ENCODE measurements at places on chromosomes 1 and 21.

- no peak for DNase-seq
Measured at GRCh38 chr1:218468711-218469110, 123.6 kb downstream of the TGFB2 start.

GRCh38 chr21:42013376-42013775 lies 3.2 kb upstream of the ZBTB21 start:
- DNase-seq = no peak

- DNase-seq = no peak
Measured at GRCh38 chr1:25356848-25357247, 18.7 kb downstream of the TMEM50A start.

GRCh38 chr1:147245129-147245528 lies 2.6 kb downstream of the CHD1L start:
- DNase-seq = no peak

DNA sequence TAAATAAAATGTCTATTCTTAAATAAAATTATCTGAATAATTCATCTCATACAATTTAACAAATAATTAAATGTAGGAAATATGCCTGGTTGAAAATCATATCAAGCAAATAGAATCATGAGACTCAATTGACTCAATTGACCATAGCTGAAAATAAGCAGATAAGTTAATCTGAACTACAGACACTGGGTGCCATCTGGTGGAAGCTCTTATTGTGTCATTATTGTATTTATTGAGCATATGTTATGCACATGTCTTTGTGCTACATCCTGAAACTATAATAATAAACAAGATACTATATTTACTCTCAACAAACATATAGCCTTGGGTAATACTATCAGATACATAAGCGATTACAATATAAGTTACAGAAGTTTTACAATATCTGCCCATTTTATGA lies 41.0 kb downstream of the BRINP3 start:
- no peak for DNase-seq

DNA sequence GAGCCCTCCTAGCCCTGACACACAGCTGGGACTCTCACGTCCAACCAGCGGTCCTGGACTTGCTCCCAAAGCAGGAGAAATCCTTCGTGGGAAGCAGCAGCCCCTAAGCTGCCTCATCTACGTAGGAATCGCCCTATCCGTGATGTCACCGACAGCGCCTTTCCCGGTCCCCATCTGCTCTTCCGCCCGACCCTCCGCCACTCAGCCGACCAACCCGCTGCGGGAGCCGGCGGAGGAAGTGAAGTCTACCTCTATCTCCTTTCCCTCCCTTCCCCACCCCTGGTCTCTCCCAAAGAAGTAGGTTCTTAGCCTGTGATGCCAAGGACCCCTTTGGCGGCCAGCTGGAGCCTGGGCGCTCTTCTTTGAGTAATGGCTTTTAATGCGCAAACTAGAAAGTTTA lies 272.1 kb downstream of the FAM72C start:
- no peak for DNase-seq

- no peak for DNase-seq
Measured at GRCh38 chr1:226690460-226690982, 48.6 kb downstream of the ITPKB start.

- DNase-seq = no peak
Measured at GRCh38 chr1:95232646-95233318, 1.2 kb upstream of the RWDD3 start.

DNA sequence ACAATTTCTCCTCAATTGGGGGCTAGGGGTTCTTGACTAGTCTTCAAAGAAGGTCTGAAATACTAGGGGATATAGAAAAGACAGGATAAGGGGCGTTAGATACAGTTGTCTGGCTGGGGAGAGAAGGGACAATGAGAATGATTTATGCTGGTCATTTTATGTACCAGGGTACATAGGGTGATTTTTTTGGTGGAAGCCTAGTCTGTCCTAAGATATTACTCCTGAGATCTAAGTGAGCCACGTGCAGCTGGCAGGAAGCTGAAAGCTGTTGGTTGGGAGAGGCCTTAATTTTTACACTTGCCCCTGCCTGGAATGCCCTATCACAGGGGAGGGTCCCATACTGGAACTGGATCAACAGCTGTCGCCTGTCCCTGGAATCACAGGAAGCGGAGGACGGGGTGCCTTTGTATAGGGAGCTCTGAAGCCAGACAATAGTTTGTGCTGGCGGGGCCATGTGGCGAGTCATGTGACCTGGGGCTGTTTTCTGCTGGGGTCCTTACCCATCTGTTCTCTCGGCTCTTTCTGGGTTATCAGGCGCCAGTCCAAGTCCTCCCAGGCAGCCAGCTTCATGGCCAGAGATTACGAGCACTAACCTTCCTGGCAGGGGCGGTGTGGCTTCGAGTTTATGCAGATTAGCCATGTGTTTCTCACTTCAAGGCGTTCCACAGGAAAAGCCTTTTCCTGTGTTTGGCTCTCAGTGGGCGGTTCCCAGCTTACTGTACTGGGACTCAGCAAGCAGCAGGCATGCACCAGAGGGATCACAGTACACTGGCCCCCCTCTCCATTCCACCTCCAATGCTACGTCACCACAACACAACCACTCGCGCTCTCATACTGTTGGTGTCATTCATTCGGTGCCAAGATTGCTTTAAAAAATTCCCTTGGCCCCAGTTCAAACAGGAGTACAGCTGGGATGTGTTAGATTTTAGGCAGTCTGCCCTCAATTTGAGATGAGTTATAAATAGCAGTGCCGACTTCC lies 27.5 kb downstream of the ARID1A start:
- peak; percentile 77 for DNase-seq

DNA sequence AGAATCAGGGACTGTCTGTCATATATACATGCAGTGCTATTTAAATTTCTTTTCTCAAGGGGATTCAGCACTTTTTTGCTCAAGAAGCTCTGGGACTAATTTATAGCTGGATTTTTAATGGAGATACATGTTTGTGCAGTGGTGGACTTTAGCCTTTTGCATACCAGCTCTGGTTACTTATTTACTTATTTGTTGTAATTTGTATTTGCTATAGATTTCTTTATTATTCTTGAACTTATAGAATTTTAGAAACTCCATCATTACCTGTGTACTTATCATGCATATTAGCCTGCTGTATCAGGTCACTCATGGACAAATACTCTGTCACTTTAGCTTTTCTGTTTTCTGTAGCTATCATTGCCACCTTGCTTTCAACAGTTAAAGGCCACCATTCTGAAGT lies 1296.9 kb upstream of the TMPRSS15 start:
- DNase-seq = no peak

- DNase-seq = no peak
Measured at GRCh38 chr1:19676438-19676922, 11.8 kb downstream of the HTR6 start.

- DNase-seq = no peak
Measured at GRCh38 chr21:15210235-15210678, 145.5 kb upstream of the NRIP1 start.

- DNase-seq = no peak
Measured at GRCh38 chr1:244046907-244047611, 4.0 kb upstream of the ZBTB18 start.

- DNase-seq = no peak
Measured at GRCh38 chr1:156655151-156655903, 13.4 kb downstream of the BCAN start.
